CD8-positive, alpha-beta memory T cell (primary cell): ENCODE measurements at places on chromosomes 4 and X. TPM values are rescaled to one million over a fixed set of nuclear protein-coding genes. Genes with fewer than 3 reads are reported as not detected.

Gene SORBS2
- total RNA-seq = not detected

DNA sequence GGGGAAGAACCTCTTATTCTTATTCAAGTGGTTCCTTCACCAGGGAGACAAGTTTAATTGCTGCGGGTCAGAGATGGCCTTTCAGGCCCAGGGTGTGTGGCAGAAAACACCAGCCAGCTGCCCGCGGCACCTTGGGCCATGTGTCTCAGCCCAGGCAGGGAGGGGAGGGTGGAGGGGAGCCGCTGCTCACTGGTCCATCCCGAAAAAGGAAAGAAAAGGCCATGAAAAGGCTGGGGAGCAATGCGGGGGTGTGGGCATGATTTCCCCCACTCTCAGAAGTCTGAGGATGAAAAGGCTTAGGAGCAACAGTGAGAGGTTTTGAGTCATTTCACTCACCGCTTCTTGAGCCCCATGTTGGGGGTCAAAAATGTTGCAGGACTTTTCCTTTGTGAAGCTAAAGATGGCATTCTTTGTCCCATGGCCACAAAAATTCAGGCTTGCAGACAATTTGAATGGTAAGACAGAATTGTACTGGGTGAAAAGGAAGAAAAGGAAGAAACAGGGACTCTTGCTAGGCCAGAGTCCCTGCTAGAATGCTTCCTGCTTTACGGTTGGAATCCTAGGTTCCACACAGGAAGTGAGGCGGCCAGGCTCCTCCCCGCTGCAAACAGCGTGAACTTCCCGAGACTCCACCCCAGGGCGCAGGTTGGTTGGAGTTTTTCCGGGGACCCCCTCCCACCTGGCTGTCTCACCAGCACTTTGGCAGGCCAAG, 17.4 kb upstream of the FAM47E start:
- H3K27me3 ChIP-seq = no peaks in the 10 kb centered on the region
- no peaks in the 10 kb centered on the region for H3K36me3 ChIP-seq
- H3K4me1 ChIP-seq = no peaks in the 10 kb centered on the region
- H3K4me3 ChIP-seq = no peak overlapping the region

Gene OCIAD2
- 60.0 TPM for total RNA-seq

GRCh38 chr4:146333187-146333894, 119.0 kb downstream of the REELD1 start:
- DNase-seq = no peak
- H3K4me1 ChIP-seq = peaks cover 7% of the 10 kb centered on the region
- no peak overlapping the region for H3K4me3 ChIP-seq
- no peak overlapping the region for H3K27ac ChIP-seq
- no peaks in the 10 kb centered on the region for H3K36me3 ChIP-seq

Gene CHIC1
- total RNA-seq = 7.7 TPM

- H3K4me1 ChIP-seq = peaks cover 23% of the 10 kb centered on the region
- H3K27me3 ChIP-seq = no peaks in the 10 kb centered on the region
- H3K4me3 ChIP-seq = no peak overlapping the region
Measured at GRCh38 chrX:150548251-150548650, 20.2 kb upstream of the MTM1 start.
